ENCODE measurements at places on chromosomes 2 and 18.

- DNase-seq, result no peak
Measured at GRCh38 chr18:45880876-45881558, 55.5 kb downstream of the SIGLEC15 start.

DNA sequence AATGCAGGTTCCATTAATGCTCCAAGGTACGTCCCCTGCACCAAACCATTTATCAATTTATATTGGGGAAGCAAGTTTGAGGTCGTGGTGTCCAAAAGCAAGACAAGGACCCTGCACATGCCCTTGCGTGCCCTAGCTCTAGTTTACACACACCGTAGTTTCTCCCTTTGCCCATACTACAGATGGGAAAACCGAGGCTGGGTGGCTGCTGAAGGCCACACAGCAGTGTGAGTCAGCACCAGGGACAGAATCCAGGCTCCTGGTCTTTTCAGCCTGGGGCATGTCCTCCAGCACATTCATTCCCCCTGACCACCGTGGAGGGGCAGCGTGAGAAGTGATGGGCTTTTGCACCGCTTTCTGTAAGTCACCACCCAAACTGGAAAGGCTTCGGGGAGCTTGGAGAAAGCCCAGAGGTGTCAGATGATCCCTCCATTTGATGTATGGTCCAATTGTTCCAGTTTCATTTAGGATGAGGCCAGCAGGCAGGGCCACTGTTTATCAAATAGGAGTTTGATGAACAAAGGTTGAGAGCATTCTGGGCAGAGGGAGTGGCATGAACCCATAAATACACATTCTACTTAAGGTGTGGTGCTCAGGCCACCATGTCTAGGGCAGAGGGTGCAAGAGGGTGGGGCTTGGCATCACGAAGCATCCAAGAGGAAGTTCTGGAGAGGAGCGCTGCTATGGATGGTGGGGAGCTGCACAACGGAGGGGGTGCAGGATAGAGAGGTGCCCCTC lies 274.1 kb downstream of the HAUS1 start:
- no peak for DNase-seq

DNA sequence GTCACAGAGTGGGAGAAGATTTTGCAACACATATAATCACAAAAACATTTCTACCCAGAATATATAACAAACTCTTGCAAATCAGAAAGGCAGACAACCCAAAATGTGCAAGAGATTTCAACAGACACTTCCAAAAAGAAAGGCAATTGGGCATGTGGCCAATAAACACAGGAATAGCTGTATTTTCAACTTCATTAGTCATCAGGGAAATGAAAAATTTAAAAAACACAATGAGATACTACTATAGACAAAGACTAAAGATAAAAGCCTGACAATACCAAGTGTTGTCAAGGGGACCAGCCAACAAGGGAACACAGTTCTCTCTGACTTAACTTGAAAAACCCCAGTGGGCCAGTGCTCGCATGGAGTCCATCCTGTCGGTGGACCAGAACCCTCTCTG lies 40.5 kb downstream of the MTHFD2 start:
- DNase-seq, result no peak

- no peak for DNase-seq
Measured at GRCh38 chr2:17309741-17310339, 208.4 kb downstream of the RAD51AP2 start.

GRCh38 chr18:3494245-3494526 lies 44.2 kb downstream of the TGIF1 start:
- DNase-seq, result no peak

DNA sequence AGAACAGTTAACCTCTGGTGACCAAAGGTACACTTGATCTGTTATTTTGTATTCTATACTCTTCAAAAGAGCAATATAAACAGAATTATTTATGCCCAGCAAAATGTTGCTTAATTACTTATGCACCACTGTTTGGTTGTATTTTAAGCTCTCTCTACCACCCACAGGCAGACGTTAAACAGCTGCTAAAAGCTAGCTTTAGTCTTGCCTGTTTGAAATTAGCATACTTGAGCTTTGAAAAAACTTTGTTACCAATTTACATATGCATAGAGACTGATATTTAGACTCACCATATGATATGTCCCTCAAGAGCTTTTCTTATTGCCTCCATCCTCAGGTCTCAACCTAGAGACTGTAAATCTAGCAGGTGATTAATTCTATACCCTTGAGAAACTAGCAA lies 426.9 kb downstream of the NR4A2 start:
- no peak for DNase-seq

DNA sequence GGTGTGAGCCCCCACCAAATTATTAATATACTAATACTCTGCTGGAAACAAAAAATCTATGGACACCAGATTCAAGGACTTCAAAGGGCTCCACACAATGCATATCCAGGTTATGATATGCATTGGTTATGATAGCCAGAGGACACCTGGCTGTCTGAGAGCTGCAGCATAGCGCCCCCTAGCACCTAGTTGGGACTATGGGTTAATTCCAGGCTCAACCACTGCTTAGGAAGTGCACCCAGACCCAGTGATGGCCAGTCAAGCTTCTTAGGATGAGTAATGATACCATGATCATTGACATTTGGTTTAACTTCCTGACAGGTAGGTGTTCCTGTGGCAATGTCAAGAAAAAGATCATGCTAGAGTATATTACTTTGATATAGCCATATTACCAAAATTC lies 3.8 kb upstream of the FRZB start:
- DNase-seq, result no peak

DNA sequence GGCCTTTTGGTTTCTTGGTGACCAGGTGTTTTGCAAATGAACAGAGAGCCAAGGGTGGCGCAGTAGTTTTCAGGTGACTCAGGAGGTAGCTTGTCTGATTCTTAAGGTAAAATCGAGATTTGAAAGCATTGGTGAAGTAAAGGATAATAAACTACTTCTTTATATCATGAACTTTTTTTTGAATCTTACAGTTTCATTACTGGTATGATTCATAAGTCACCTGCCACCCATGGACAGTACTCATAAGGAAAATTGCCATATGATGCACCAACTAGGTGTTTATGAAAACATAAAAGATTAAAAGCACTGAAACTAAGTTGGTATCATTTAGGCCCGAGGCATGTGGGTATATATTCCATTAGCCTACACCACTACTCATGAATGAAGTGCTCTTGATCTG lies 84.1 kb upstream of the MGAT5 start:
- DNase-seq, result no peak

- DNase-seq, result no peak
Measured at GRCh38 chr2:20224716-20225293, at the start of gene SDC1. Gene SDC1, minus strand, starts transcription at chr2:20225130. Its CDS starts 263 bp downstream, at chr2:20224867.

GRCh38 chr2:238406998-238407285 lies 19.8 kb upstream of the ASB1 start:
- no peak for DNase-seq

- DNase-seq, result no peak
Measured at GRCh38 chr2:48471048-48471474, 58.9 kb upstream of the STON1 start.

DNA sequence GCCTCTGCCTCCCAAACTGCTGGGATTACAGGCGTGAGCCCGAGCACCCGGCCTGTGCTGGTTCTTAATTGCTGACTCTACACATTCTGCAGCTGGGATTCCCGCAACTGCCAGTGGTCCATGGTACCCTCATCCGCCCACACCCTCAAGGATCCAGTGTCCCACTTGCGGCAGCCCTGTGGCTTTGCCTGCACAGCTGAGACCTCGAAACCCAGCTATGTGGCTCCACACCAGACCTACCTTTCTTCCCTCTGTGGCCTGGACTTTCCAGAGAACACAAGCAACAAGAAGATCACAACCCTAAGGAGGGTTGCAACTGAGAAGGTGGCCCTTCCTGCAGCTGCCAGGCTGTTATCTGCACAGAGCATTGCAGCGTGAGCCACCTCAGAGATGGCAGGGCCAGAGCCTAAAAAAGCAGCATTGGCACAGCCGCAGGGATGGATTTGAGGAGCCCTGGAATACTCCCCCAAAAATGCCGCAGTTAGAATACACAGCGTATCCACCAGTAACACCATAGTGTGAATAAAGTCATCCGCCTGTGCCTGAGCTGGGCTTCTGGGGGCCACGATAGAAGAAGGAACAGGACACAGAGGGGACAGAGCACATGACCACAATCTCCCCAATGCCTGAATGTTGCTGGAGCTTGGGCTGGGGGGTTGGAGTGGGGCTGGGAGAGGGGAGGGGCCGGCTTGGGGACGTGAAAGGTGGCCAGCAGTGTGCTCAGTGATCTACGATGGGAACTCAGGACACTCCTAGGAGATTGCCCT lies 1.9 kb downstream of the GPR55 start:
- no peak for DNase-seq

Data from stimulated activated CD8-positive, alpha-beta memory T cell treated with anti-CD3 and anti-CD28 coated beads, Interleukin-7, amount 100 ng/mL, for 1 hour (primary cell).